ENCODE measurements at places on chromosomes 16 and 17.

GRCh38 chr17:14856176-14856575 lies 408.9 kb downstream of the PMP22 start:
- no peak for DNase-seq

GRCh38 chr16:9797306-9797705 lies 384.9 kb downstream of the GRIN2A start:
- DNase-seq: no peak

- no peak for DNase-seq
These were observed 210.0 kb downstream of the BCAS3 start for GRCh38 chr17:60887614-60888028.

- no peak for DNase-seq
These were observed 8.6 kb downstream of the TMEM94 start for GRCh38 chr17:75465039-75465438.

GRCh38 chr16:85557083-85557970 lies 55.8 kb upstream of the GSE1 start:
- DNase-seq: no peak

DNA sequence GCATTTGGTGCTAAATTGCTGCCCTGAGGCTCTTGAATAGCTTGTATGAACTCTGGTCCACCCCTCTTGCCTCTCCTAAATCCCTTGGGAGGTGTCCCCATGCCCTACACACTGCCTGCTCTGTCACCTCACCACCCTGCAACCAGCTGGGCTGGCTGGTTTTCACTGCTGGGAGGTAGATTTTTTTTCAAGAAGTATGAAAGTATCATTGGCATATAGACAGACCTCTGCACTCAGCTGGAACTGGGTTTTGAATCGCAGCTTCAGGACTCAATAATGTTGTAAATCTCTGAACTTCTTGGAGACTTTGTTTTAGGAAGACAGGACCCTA lies 184.9 kb downstream of the MSI2 start:
- DNase-seq: no peak

- no peak for DNase-seq
These were observed 9.9 kb downstream of the ZFP90 start for GRCh38 chr16:68548947-68549346.

All from T-helper 9 cell (primary cell).